ENCODE measurements at places on chromosomes 12 and 14.

DNA sequence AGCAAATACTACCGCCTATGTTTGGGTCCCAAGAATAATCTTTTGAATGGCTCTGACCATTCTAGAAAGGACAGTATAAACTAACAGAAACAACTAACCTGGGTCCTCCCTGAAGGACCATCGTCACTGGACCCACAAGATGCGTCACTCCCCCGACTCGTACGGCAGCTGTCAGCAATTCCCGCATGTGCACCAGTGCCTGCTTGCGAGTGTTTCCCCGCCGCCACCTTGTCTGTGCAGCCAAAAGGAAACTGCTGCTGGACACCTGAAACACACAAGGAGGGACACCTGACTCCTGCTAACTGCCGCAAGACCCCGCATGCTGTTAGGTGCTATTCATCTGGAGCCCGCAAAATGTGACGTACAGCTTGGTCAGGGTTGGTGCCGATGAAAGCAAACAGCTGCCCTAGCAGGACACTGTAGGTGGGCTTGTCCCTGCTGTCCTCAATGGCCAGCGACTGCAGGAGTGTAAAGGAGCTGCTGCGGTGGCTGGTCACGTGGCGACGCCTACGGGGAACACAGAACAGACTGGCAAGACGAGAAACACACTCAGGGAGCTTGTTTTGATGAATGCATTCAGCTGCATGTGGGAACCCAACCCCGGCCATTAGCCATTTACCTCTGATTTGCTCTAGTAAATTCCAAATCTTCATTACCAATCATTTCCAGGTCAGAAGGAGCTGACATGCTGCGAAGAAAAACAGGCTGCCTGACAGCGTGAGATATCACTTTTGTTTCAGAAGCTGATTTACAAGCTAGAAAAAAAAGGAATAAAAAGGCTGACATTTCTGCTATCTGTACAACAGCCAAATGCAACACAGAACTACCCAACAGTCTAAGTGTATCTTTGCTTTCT is 118.1 kb downstream of the TRAFD1 start:
- no peak for DNase-seq

GRCh38 chr12:2443776-2444175 is 351.0 kb upstream of the FKBP4 start:
- no peak for DNase-seq

DNA sequence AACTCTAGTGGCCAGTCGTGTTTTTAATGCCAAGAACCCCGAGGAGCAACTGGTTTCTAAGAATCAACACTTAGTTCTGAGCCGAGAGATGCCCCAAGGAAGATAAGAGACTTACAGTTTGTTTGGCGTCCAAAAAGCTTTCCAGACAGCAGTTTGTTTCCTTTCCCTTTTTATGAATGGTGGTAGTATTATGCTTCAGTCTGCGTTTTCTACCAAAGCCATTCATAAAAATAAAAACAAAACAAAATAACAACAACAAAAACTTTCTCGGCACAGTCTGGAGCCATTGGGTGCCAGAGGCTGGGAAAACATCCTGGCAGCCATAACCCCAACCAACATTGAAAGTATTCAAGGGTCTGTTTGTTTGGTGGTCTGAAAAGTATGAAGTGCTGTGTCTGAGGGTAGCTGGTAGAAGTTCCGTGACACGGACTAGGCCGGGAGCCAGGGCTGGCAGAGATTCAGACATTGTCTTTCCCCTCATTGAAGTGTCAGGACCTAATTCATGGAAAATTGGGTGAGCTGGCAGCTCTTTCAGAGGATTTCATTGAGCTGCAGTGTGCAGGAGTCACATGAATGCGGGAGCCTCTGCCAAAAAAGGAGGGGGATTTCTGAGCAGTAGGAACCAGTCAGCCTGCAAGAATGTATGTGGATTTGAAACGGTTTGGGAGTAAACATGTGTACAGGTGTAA is 124.2 kb downstream of the HMGA2 start:
- peak; percentile 98 for DNase-seq

- DNase-seq, result no peak
Observed at GRCh38 chr14:100469632-100470522, 117.3 kb downstream of the BEGAIN start.

- DNase-seq, result no peak
Observed at GRCh38 chr14:22178333-22178839, 410.6 kb downstream of the DAD1 start.

GRCh38 chr12:2194060-2194459 is 141.3 kb downstream of the CACNA1C start:
- DNase-seq, result peak; percentile 30

DNA sequence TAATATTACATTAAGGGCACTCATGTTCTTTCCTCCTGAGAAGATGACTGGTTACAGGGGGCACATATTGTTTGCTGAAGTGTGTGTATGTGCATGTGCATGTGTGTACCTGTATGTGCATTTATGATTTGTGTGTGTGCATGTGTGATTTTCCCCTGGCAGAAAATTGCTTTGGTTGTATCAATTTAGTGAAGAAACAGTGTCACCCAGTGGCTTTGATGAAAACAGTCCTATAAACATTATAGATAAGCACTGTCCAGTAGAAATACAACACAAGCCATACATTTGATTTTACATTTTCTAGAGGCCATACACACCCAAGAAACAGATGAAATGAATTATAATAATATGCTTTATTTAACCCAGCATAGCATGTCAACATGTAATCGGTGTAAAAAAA is 8.6 kb downstream of the PDE3A start:
- peak; percentile 31 for DNase-seq

DNA sequence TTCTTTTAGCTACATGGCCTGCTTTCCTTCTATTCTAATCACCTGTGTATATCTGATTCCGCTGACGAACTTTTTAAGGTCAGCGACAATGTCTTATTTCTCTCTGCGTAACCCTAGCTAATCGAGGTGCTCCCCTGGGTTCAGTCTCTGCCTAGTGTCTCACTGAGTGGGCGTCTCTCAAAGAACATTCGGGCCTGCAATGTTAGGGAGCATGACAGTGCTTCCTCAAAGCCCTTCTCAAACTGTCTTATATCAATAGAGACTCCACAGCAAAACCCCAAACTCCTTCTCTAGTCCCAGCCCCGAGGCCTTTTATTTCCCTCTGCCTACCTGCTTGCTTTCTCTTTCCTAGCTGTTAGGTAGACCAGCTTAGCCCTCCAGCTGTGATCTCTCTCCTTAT is 13.7 kb upstream of the RPS6KL1 start:
- DNase-seq, result no peak

GRCh38 chr14:72792051-72792788 is 101.7 kb downstream of the DPF3 start:
- peak; percentile 20 for DNase-seq

Data from fibroblast of skin of right biceps (primary cell).